Small intestine (tissue), 16 donors: ENCODE measurements at places on chromosomes 16 and 17. TPM values are rescaled to one million over a fixed set of nuclear protein-coding genes. Genes with fewer than 3 reads are reported as not detected.

- no peaks in the 10 kb centered on the region for H3K4me1 ChIP-seq
- DNase-seq = no peak
- H3K4me3 ChIP-seq = no peak overlapping the region
- H3K36me3 ChIP-seq = peaks cover 4% of the 10 kb centered on the region
These were observed 45.2 kb upstream of the STAC2 start for GRCh38 chr17:39270923-39271322.

GRCh38 chr17:27415120-27415795 lies 41.0 kb upstream of the KSR1 start:
- H3K27me3 ChIP-seq = no peaks in the 10 kb centered on the region
- DNase-seq = no peak
- no peak overlapping the region for H3K4me3 ChIP-seq
- no peaks in the 10 kb centered on the region for H3K36me3 ChIP-seq

DNA sequence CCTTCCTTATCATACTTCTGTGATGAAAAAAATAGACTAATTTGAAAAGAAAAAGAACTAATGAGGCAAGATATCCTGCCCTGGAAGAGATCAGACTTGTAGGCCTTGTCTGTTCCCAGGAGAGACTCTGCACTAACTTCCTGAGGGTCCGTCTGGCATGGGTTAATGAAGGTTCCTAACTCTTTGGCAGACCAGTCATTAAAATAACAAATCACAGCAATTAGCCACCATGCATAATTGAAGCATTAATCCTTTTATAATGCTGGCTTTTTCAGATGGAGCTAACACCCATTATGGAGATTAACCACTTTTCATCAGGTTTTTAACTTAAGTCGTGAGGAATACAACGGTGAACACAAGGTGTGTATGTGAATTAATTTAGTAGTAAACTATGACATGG lies 10.4 kb upstream of the KRT10 start:
- no peaks in the 10 kb centered on the region for H3K36me3 ChIP-seq
- H3K4me1 ChIP-seq = no peaks in the 10 kb centered on the region
- no peak overlapping the region for H3K4me3 ChIP-seq
- H3K27me3 ChIP-seq = no peaks in the 10 kb centered on the region
- H3K27ac ChIP-seq = no peak overlapping the region
- no peak for DNase-seq

DNA sequence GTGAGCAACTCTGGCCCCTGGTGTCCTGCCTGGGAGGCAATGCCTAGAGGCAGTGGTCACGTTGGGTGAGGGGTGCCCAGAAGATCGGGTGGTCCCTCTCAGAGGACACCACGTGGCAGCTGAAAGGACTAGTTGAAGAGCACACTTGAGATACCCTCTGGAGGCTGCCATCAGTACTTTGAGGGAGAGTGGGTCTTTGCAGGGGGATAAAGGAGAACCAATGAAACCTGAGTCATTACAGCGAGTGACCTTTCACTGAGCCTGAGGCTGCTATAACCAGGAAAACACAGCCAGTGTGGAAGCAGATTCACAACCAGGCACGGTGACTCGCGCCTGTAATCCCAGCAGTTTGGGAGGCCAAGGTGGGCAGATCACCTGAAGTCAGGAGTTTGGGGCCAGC lies 18.9 kb downstream of the CA4 start:
- DNase-seq = no peak
- peaks cover 3% of the 10 kb centered on the region for H3K4me1 ChIP-seq
- no peaks in the 10 kb centered on the region for H3K36me3 ChIP-seq
- no peak overlapping the region for H3K27ac ChIP-seq
- H3K27me3 ChIP-seq = no peaks in the 10 kb centered on the region

The ADAP2 gene
- polyA plus RNA-seq = 0.89 TPM

DNA sequence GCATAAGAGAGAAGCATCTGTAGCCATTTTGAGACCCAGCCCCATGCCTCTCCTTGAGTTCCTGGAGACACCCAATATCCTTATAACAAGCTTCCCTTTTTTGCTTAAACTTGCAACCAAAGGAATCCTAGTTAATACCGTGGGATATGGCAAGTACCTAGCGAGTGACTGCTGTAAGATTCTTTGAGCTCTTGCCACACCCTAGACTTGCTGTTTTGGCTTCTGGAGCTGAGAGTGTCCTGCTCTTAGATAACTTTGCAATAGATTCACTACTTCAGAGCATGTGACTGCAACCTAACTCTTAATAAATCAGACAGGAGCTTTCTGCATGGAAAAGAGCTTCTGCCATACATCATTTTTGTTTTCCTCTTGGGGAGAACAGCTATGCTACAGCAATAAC lies 58.3 kb downstream of the AKAP1 start:
- no peak overlapping the region for H3K4me3 ChIP-seq
- H3K36me3 ChIP-seq = no peaks in the 10 kb centered on the region
- H3K27ac ChIP-seq = no peak overlapping the region
- DNase-seq = no peak

- no peak overlapping the region for H3K27ac ChIP-seq
- no peaks in the 10 kb centered on the region for H3K4me1 ChIP-seq
- H3K27me3 ChIP-seq = no peaks in the 10 kb centered on the region
- peaks cover 6% of the 10 kb centered on the region for H3K36me3 ChIP-seq
These were observed 25.9 kb downstream of the AP2B1 start for GRCh38 chr17:35612924-35613521.

The KRT20 gene
- polyA plus RNA-seq = 1,534 TPM

GRCh38 chr16:84985079-84986065 lies 26.0 kb downstream of the ZDHHC7 start:
- no peaks in the 10 kb centered on the region for H3K4me1 ChIP-seq
- peaks cover 12% of the 10 kb centered on the region for H3K36me3 ChIP-seq
- DNase-seq = no peak
- no peak overlapping the region for H3K27ac ChIP-seq
- no peak overlapping the region for H3K4me3 ChIP-seq

- H3K4me1 ChIP-seq = no peaks in the 10 kb centered on the region
- no peak overlapping the region for H3K27ac ChIP-seq
- H3K27me3 ChIP-seq = no peaks in the 10 kb centered on the region
These were observed 432.6 kb downstream of the UTP18 start for GRCh38 chr17:51692917-51693316.

DNA sequence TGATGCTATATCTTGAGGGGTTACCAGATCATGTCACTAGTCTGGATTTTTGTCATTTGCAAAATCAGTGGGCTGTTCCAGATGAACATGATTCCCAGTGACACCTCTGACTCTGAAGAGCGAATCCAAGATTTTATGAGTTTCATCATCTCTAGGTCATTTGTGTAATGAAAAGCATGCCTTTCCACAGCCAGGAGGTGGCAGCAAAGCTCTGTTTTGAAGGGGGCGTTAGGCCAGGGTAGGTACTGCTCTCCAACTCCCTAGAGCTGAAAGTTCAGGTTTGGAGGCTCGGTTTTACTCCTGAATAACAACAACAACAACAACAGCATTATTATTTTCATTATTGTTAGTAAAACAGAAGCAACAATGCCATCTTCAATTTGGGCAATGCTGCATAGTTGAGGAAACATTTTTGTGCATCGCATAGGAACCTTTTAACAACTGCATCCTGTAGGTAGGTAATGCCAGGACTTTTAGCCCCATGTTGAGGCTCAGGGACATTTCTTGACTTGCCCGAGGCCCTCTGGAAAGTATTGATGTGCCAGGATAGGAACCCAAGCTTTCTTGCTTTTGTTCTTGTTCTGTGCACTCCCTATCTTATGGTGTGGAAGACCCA lies 77.0 kb downstream of the MYH13 start:
- no peaks in the 10 kb centered on the region for H3K27me3 ChIP-seq
- no peaks in the 10 kb centered on the region for H3K36me3 ChIP-seq
- H3K27ac ChIP-seq = no peak overlapping the region
- H3K4me3 ChIP-seq = no peak overlapping the region
- no peaks in the 10 kb centered on the region for H3K4me1 ChIP-seq

The CIBAR2 gene
- polyA plus RNA-seq = 0.04 TPM

- no peak overlapping the region for H3K4me3 ChIP-seq
- no peaks in the 10 kb centered on the region for H3K36me3 ChIP-seq
- H3K27ac ChIP-seq = peak overlapping the region; percentile 56
- peak; percentile 43 for DNase-seq
- H3K4me1 ChIP-seq = no peaks in the 10 kb centered on the region
These were observed 25.5 kb downstream of the NSMCE1 start for GRCh38 chr16:27242868-27243590.

GRCh38 chr17:45307290-45308015 lies 9.4 kb downstream of the MAP3K14 start:
- peak overlapping the region; percentile 82 for H3K27ac ChIP-seq
- no peak overlapping the region for H3K4me3 ChIP-seq
- no peaks in the 10 kb centered on the region for H3K27me3 ChIP-seq
- peak; percentile 55 for DNase-seq
- H3K4me1 ChIP-seq = peaks cover 47% of the 10 kb centered on the region

The RHOT2 gene
- polyA plus RNA-seq = 112 TPM

The NTN3 gene
- polyA plus RNA-seq = 0.74 TPM

The TMC7 gene
- 1.4 TPM for polyA plus RNA-seq

DNA sequence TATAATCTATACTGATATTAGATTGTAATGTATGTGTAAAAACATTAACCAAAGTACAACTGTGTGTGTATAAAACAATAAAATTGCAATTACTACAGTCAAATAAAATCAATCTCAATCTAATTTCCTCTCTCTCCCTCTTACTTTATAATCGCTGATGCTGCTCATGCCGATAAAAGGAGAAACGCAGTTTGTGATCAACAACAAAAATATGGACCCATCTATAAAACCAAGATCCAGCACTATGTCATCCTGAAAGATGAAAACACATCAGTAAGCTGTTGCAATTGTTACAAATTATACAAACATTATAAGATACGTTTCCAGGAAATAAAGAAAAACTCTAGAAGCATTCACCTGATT lies 33.5 kb upstream of the ABCA6 start:
- no peaks in the 10 kb centered on the region for H3K4me1 ChIP-seq
- H3K36me3 ChIP-seq = no peaks in the 10 kb centered on the region
- no peak overlapping the region for H3K27ac ChIP-seq
- H3K4me3 ChIP-seq = no peak overlapping the region

The ABCC6 gene
- polyA plus RNA-seq = 10.7 TPM

- H3K36me3 ChIP-seq = no peaks in the 10 kb centered on the region
- DNase-seq = no peak
- no peaks in the 10 kb centered on the region for H3K27me3 ChIP-seq
- H3K4me1 ChIP-seq = no peaks in the 10 kb centered on the region
- no peak overlapping the region for H3K4me3 ChIP-seq
These were observed 6.5 kb upstream of the NCBP3 start for GRCh38 chr17:3852561-3852960.

- DNase-seq = no peak
- H3K27ac ChIP-seq = no peak overlapping the region
- H3K27me3 ChIP-seq = no peaks in the 10 kb centered on the region
- no peak overlapping the region for H3K4me3 ChIP-seq
These were observed 7.9 kb downstream of the KLHDC4 start for GRCh38 chr16:87757841-87758426.

The TP53TG3D gene
- not detected for polyA plus RNA-seq

GRCh38 chr17:16438173-16438556 lies 22.8 kb downstream of the TRPV2 start:
- H3K4me1 ChIP-seq = peaks cover 1% of the 10 kb centered on the region
- H3K27me3 ChIP-seq = no peaks in the 10 kb centered on the region
- no peak overlapping the region for H3K4me3 ChIP-seq
- DNase-seq = no peak
- H3K27ac ChIP-seq = peak overlapping the region; percentile 96

The LGALS9C gene
- 1.2 TPM for polyA plus RNA-seq

The ABCC11 gene
- polyA plus RNA-seq = 0.22 TPM

- DNase-seq = no peak
- no peak overlapping the region for H3K27ac ChIP-seq
- H3K36me3 ChIP-seq = no peaks in the 10 kb centered on the region
- no peak overlapping the region for H3K4me3 ChIP-seq
These were observed 84.5 kb upstream of the ZNF469 start for GRCh38 chr16:88298181-88298832.

DNA sequence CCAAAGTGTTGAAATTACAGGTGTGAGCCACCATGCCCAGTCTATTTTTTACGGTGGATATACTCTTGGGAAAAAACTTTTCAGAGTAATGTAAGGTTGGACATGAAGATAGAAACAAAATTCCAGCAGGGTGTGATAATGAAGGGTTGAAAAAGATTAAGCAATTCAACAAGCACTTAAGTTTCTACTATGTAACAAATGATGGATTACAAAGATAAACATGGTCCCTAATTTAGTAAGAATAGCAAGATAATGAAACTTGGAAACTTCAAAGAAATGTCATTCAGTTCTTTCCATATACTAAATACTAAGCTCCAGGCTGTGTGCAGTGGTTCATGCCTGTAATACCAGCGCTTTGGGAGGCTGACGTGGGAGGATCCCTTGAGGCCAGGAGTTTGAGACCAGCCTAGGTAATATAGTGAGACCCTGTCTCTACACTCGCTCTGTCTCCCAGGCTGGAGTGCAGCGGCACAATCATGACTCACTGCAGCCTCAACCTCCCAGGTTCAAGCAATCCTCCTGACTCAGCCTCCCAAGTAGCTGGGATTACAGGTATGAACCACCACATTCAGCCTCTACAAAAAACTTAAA lies 31.0 kb downstream of the PSMD12 start:
- peaks cover 2% of the 10 kb centered on the region for H3K36me3 ChIP-seq
- no peak for DNase-seq
- H3K4me3 ChIP-seq = no peak overlapping the region
- H3K27ac ChIP-seq = no peak overlapping the region

- H3K27me3 ChIP-seq = peaks cover 2% of the 10 kb centered on the region
- peaks cover 13% of the 10 kb centered on the region for H3K4me1 ChIP-seq
- no peaks in the 10 kb centered on the region for H3K36me3 ChIP-seq
- H3K27ac ChIP-seq = peak overlapping the region; percentile 85
- peak; percentile 76 for DNase-seq
- H3K4me3 ChIP-seq = no peak overlapping the region
These were observed 674 bp downstream of the TOM1L1 start for GRCh38 chr17:54901230-54901822.

The SLC6A4 gene
- 5.7 TPM for polyA plus RNA-seq

DNA sequence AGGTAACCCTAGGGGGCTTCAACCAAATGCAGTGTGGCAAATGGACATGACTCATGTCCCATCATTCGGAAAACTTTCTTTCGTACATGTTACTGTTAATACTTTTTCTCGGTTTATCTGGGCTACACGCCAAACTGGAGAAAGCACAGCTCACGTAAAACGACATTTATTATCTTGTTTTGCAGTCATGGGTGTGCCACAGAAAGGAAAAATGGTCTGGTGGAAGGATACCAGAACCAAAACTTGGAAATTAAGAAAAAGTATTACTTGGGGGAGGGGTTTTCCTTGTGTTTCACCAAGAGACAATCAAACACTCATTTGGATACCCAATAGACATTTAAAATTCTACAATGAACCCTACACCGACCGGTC lies 23.6 kb downstream of the ALOX15B start:
- H3K4me1 ChIP-seq = no peaks in the 10 kb centered on the region
- no peak overlapping the region for H3K27ac ChIP-seq
- no peak overlapping the region for H3K4me3 ChIP-seq
- H3K27me3 ChIP-seq = peaks cover 18% of the 10 kb centered on the region

GRCh38 chr16:2821487-2822157 lies 4.6 kb downstream of the PRSS21 start:
- H3K36me3 ChIP-seq = no peaks in the 10 kb centered on the region
- no peaks in the 10 kb centered on the region for H3K27me3 ChIP-seq
- H3K4me3 ChIP-seq = no peak overlapping the region
- no peaks in the 10 kb centered on the region for H3K4me1 ChIP-seq

GRCh38 chr16:49183911-49184310 lies 97.7 kb downstream of the CBLN1 start:
- H3K27me3 ChIP-seq = no peaks in the 10 kb centered on the region
- H3K4me3 ChIP-seq = no peak overlapping the region
- H3K4me1 ChIP-seq = peaks cover 8% of the 10 kb centered on the region
- no peak overlapping the region for H3K27ac ChIP-seq

The EFCAB5 gene
- 0.10 TPM for polyA plus RNA-seq

GRCh38 chr17:49739641-49740271 lies 24.2 kb downstream of the FAM117A start:
- H3K4me3 ChIP-seq = no peak overlapping the region
- peaks cover 13% of the 10 kb centered on the region for H3K4me1 ChIP-seq
- no peaks in the 10 kb centered on the region for H3K27me3 ChIP-seq
- H3K36me3 ChIP-seq = no peaks in the 10 kb centered on the region
- peak overlapping the region; percentile 44 for H3K27ac ChIP-seq
- peak; percentile 63 for DNase-seq
